ENCODE measurements at places on chromosomes 16 and 17.

DNA sequence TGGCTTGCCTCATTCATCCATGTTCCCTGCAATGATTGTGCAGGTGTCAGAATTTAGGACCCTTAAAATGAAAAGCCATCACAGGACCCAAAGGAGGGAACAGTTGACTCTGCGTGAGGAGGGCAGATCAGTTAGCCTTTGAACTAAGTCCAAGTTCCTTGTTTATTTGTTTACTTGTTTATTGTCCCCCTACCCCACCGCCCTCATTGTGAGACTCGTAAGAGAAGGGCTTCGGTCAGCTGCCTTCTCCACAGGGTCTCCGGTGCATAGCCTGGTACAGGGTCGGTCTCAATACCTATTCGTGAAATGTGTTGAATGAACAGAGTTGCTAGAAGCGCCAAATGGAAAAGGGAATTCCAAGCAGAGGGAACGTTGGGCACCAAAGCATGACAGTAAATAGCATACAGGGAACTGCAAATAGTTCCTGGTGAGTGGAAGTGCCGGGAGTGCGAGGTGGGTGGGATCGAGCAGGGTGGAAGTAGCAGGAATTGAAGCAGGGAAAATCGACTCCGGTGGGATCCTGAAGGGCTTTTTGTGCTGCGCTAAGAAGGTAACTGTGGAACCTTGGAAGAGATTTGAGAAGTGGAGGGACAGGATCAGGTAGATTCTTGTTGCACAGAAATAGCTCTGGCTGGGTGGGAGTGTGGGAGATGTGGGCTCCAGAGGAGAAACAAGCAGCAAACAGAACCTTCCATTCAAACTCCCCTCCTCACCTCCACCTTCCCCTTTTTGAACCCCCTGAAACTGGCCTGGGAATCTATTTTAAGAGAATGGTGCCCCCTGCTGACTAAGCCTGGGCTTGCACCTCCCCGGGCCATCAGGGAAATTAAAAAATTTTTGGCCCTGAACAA is 12.7 kb downstream of the SLC35B1 start:
- no peak overlapping the region for H3K27ac ChIP-seq
- DNase-seq = peak; percentile 75
- H3K36me3 ChIP-seq = no peaks in the 10 kb centered on the region
- H3K4me1 ChIP-seq = no peaks in the 10 kb centered on the region

- no peaks in the 10 kb centered on the region for H3K36me3 ChIP-seq
- DNase-seq = no peak
- no peak overlapping the region for H3K4me3 ChIP-seq
- no peaks in the 10 kb centered on the region for H3K4me1 ChIP-seq
- H3K27ac ChIP-seq = 0 out of 2 replicates have a peak overlapping the region, but pooled peaks have one; percentile 24
Measured at GRCh38 chr17:39364236-39365025, 37.0 kb downstream of the FBXL20 start.

DNA sequence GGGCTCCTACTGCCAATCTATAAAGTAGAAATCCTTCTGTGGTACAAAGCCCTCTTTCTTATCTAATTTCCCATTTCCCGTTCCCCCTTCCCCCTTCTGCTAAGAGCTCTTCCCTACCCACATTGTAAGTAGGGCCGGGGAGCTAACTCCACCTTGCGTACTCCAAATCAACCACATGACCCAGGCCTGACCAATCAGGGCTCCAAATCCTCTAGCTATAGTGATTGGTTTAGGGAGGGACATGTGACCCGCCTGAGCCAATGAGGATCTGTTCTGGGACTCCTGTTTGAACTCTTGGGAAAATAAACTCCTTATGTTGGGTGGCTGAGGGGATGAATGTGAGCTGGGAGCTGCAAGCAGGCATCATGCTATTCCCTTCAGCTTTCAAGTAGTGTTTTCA is 40.9 kb upstream of the MEOX1 start:
- H3K4me1 ChIP-seq = peaks cover 12% of the 10 kb centered on the region
- peak; percentile 83 for DNase-seq
- H3K4me3 ChIP-seq = no peak overlapping the region

- no peak overlapping the region for H3K4me3 ChIP-seq
- no peaks in the 10 kb centered on the region for H3K27me3 ChIP-seq
- H3K4me1 ChIP-seq = peaks cover 12% of the 10 kb centered on the region
- H3K27ac ChIP-seq = no peak overlapping the region
- H3K36me3 ChIP-seq = no peaks in the 10 kb centered on the region
Measured at GRCh38 chr17:43216369-43216761, 4.7 kb downstream of the TMEM106A start.

GRCh38 chr16:72042157-72042660 is 12.1 kb upstream of the HP start:
- H3K27ac ChIP-seq = no peak overlapping the region
- no peaks in the 10 kb centered on the region for H3K27me3 ChIP-seq
- H3K4me1 ChIP-seq = no peaks in the 10 kb centered on the region
- no peak overlapping the region for H3K4me3 ChIP-seq

GRCh38 chr17:83058266-83058798 is 21.1 kb upstream of the METRNL start:
- no peaks in the 10 kb centered on the region for H3K27me3 ChIP-seq
- H3K4me1 ChIP-seq = no peaks in the 10 kb centered on the region
- H3K36me3 ChIP-seq = no peaks in the 10 kb centered on the region
- no peak for DNase-seq

- DNase-seq = no peak
- H3K4me1 ChIP-seq = no peaks in the 10 kb centered on the region
- H3K27ac ChIP-seq = no peak overlapping the region
- H3K36me3 ChIP-seq = no peaks in the 10 kb centered on the region
- no peak overlapping the region for H3K4me3 ChIP-seq
- H3K27me3 ChIP-seq = no peaks in the 10 kb centered on the region
Measured at GRCh38 chr16:54099627-54100026, 187.0 kb downstream of the IRX3 start.

- no peaks in the 10 kb centered on the region for H3K27me3 ChIP-seq
- no peak overlapping the region for H3K4me3 ChIP-seq
- no peaks in the 10 kb centered on the region for H3K36me3 ChIP-seq
- no peak overlapping the region for H3K27ac ChIP-seq
- H3K4me1 ChIP-seq = no peaks in the 10 kb centered on the region
Measured at GRCh38 chr17:53721101-53721500, 101.6 kb upstream of the KIF2B start.

- no peaks in the 10 kb centered on the region for H3K27me3 ChIP-seq
- no peaks in the 10 kb centered on the region for H3K4me1 ChIP-seq
- H3K36me3 ChIP-seq = no peaks in the 10 kb centered on the region
- H3K4me3 ChIP-seq = no peak overlapping the region
- DNase-seq = no peak
Measured at GRCh38 chr17:34314279-34314678, 5.0 kb upstream of the CCL8 start.

GRCh38 chr16:51569203-51569931 is 418.3 kb upstream of the SALL1 start:
- no peaks in the 10 kb centered on the region for H3K36me3 ChIP-seq
- no peak overlapping the region for H3K27ac ChIP-seq
- no peaks in the 10 kb centered on the region for H3K4me1 ChIP-seq
- no peak overlapping the region for H3K4me3 ChIP-seq
- H3K27me3 ChIP-seq = no peaks in the 10 kb centered on the region

GRCh38 chr17:76123191-76123499 is 17.9 kb downstream of the FOXJ1 start:
- DNase-seq = no peak
- H3K4me3 ChIP-seq = no peak overlapping the region
- H3K36me3 ChIP-seq = no peaks in the 10 kb centered on the region
- H3K4me1 ChIP-seq = peaks cover 29% of the 10 kb centered on the region
- no peak overlapping the region for H3K27ac ChIP-seq

GRCh38 chr17:41061964-41062363 is 2.0 kb upstream of the KRTAP2-3 start:
- no peak for DNase-seq
- no peaks in the 10 kb centered on the region for H3K27me3 ChIP-seq
- H3K36me3 ChIP-seq = no peaks in the 10 kb centered on the region
- H3K4me1 ChIP-seq = 0 out of 2 replicates have a peak, but pooled peaks cover 6% of the 10 kb centered on the region

DNA sequence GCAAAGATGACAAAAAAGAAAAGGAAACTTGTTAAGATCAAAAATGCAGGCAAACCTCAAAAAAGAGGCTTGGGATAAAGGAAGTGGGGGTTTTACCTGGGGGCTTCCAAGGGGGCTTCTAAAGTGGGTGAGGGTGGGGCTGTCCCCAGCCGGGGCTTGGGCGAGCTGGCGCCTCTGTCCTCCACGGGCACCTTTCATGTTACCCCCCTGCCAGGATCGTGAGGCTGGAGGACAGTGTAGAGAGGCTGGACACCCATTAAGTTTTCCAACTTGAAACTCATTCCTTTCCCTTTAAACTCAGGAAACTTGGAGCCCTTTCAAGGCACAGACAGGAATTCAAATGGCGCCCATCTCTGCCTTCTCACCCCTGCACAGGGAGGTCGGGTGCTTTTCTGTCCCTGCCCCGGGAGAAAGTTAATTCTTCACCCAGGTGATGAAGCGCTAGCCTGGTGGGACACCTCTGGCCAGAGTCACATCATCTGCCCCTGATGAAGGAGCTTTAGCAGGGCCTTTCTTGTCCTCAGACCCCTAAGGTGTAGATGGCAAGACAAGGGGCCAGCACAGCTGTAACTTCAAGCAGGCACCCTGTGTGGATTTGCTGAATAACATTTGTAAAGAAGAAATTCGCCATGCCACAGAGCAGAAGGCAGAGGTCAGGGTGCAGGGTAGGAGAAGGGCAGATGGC is 87.3 kb downstream of the C16orf78 start:
- no peak overlapping the region for H3K27ac ChIP-seq
- no peaks in the 10 kb centered on the region for H3K36me3 ChIP-seq
- peaks cover 5% of the 10 kb centered on the region for H3K27me3 ChIP-seq

DNA sequence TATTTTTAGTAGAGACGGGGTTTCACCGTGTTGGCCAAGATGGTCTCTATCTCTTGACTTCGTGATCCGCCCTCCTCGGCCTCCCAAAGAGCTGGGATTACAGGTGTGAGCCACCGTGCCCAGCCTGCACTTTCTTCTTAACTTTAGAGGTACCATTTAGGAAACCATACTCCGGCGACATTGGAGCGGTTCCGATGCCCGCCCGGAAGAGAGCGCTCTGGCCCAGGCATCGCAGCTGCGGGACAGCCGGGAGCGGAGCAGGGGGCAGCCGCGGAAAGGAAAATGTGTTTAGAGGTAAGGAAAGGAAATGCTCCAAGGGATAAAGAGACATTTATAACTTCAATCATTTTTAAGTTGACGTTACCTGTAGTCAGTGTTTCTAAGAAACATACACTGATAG is 6.0 kb upstream of the HS3ST3B1 start:
- H3K36me3 ChIP-seq = no peaks in the 10 kb centered on the region
- DNase-seq = peak; percentile 58
- H3K27me3 ChIP-seq = peaks cover 66% of the 10 kb centered on the region
- no peak overlapping the region for H3K4me3 ChIP-seq

DNA sequence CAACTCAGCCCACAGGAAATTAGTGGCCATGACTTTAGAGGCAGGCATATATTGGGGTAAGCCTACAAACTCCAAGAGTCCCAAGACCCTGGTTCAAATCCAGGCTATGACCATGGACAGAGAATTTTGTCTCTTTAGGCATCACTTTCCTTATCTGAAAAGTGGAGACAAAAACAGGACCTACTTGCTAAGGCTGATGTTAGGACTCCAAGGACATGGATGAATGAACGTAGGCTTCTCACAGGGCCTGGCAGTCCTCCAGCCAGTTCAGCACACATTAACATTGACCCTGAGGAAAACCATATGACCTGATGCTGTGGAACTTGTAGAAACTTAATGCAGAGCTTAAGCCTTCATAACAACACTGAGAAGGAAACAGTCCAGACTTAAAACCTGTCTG is 1.4 kb downstream of the FKBP10 start:
- H3K4me1 ChIP-seq = peaks cover 36% of the 10 kb centered on the region
- H3K36me3 ChIP-seq = peaks cover 4% of the 10 kb centered on the region

DNA sequence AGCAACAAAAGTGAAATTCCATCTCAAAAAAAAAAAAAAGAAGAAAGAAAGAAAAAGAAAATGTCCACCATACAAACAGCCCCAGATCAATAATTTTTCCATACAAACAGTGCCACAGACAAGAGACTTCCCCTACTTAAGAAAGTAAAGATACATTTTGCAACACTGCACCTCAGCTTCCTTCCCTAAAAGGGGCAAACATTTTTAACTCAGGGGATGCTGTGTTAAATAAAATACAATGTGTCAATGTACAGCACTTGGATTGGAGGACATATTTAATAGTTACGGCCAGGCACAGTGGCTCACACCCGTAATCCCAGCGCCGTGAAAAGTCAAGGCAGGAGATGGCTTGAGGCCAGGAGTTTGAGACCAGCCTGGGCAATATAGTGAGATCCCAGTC is 22.3 kb downstream of the MYH11 start:
- no peaks in the 10 kb centered on the region for H3K4me1 ChIP-seq
- H3K27ac ChIP-seq = no peak overlapping the region
- H3K4me3 ChIP-seq = no peak overlapping the region
- no peaks in the 10 kb centered on the region for H3K27me3 ChIP-seq
